ENCODE measurements at places on chromosomes 3 and 15.

DNA sequence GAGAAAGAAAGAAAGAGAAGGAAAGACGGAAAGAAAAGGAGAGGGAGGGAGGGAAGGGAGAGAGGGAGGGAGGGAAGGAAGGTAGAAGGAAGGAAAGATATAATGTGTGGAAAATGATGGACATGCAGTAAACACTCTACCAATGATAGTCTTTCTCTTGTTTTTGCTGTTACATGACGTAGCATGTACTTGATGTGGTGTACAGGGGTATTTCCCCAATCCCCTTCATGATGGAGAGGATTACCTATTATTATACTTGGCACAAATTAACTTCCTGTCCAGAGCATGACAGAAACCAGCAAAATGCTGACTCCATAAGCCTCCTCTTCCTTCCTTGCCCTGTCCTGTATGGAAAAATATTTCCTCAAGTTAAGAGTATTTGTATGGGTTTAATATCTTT, 124.4 kb downstream of the B3GALNT1 start:
- DNase-seq, result no peak

- DNase-seq, result no peak
Observed at GRCh38 chr15:59609730-59610712, 1.6 kb upstream of the GCNT3 start.

DNA sequence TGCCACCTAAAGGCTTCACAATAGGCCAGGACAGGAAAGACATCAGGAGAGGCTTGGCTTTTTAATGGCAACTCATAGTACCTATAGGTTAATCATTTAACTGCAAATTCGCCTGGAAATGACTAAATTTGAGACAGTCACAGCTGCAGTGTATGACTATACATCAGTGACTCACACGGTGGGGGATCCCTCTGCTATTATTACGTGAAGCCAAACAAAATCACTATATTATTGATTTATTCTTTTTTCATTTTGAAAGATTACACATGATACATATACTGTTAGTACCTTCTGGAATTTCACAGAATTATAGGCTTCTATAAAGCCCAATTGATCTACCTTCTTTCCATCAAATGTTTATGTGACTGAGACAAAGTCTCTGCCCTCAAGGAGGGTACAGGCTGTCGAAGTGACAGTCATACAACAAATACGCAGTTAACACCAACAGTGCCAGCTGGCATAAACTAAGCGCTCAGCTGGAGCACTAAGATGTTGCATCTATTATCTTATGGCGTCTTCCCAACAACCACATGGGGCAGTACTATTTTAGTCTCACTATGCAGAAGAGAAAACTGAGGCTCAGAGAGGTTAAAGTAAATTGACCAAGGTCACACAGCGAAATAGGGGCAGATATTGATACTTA, 82.0 kb upstream of the LMOD3 start:
- DNase-seq, result peak; percentile 56

GRCh38 chr3:107346564-107346963, 30.7 kb upstream of the CCDC54 start:
- no peak for DNase-seq

GRCh38 chr3:94336046-94336753, 273.3 kb downstream of the NSUN3 start:
- DNase-seq, result no peak

DNA sequence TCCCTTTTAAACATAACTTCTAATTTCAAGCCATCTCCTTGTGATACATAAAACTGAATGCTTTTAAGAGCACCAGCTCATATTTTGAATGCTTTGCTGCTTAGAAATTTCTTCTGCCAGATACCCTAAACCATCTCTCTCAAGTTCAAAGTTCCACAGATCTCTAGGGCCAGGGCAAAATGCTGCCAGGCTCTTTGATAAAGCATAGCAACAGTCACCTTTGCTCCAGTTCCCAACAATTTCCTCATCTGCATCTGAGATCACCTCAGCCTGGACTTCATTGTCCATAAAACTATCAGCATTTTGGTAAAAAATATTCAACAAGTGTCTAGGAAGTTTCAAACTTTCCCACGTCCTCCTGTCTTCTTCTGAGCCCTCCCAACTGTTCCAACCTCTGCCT, 17.5 kb downstream of the OSTN start:
- DNase-seq, result no peak

DNA sequence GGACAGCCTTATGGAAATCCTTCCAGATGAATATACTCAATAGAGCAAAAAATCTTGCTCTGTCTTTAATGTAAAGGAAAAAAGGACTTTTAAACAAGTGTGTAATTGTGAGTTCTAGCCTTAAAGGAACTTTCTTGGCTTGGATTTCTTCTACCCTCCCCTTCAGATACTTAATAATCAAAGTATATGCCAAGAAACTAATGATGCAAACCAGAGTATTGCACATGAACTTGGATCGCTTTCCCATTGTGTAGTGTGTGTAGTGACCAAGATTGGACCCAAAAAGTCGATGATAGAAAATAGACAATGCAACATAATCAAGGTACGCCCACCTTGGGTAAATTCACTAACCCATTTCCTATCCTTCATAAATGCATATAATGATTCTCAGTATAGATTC, 123.8 kb downstream of the TIGIT start:
- no peak for DNase-seq
